ENCODE measurements at places on chromosomes 7 and 10.

DNA sequence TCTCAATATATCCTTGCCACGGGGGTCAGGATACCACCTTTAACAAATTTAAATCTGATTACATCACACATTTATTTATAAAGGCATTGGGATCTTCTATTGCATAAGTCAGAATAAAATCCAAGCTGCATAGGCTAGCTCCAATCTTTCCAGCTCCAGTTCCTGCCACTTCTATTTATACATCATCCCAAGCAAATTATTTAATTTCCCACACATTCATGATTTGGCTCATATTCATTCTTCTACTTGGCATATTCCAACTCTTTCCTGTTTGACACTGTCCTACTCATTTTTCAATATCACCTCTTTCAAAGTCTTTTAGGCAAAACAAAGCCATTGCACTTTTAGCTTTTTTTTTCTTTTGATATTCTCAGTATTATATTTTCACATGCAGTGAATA lies 579.0 kb upstream of the FZD8 start:
- no peak for DNase-seq

- DNase-seq = no peak
These were observed 46.5 kb upstream of the HGF start for GRCh38 chr7:81816312-81816711.

DNA sequence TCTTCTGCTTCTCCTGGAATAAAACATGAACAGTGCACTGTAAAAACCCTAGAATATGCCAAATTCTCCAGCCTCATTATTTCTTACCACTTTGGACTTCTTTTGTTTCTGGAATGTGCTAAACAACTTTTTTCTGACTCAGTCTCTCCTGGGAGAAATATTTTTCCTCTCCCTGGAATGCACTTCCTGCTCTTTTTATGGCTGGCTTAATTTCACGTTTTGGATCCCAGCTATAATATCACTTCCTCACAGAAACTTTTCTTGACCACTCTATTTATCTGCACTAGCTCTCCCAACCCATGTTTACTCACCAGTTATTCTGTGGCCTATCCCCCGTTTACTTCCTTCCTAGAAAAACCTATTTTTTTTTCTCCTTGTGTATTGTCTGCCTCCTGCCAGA lies 26.7 kb downstream of the ABCB5 start:
- no peak for DNase-seq

DNA sequence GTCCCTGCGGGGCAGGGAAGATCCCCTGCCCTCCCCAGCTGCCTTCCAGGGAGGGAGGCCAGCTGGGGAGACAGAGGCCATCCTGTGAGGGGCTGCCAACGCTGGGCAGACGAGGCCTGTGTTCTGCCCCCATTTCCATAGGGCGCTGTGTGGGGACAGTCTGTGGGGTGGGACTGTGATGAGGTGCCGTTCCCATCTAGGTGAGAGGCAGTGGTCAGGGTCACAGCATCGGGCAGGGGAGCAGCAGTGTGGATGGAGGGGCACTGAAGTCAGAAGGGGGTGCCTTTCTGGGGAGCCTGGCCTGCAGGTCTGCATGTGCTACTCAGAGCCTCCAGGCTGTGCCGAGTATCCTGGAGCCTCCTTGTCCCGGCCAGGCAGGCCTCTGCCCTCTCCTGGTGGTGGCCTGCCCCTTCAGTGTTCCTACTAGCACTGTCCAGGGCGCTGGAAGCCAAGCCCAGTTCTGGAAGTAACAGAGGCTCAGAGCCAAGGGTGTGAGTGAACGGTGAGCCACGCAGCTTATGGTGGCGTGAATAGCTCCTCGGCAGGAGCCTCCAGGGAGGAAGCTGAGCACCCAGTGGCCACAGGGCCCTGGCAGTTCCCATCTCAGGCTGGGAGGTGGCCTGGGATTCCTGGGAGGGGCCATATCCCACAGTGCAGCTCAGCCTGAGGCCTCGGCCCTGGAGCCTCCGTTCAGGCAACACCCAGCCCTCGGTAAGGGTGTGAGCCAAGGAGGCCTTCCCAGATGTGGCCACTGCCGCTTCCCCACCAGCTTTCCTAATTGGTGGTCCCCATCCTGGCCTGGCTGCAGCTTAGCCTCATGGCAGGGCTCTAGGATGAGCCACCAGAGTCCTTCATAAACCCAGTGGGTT lies 23.3 kb upstream of the CSGALNACT2 start:
- DNase-seq = no peak

- no peak for DNase-seq
These were observed 9.6 kb downstream of the EPC1 start for GRCh38 chr10:32337350-32337749.

DNA sequence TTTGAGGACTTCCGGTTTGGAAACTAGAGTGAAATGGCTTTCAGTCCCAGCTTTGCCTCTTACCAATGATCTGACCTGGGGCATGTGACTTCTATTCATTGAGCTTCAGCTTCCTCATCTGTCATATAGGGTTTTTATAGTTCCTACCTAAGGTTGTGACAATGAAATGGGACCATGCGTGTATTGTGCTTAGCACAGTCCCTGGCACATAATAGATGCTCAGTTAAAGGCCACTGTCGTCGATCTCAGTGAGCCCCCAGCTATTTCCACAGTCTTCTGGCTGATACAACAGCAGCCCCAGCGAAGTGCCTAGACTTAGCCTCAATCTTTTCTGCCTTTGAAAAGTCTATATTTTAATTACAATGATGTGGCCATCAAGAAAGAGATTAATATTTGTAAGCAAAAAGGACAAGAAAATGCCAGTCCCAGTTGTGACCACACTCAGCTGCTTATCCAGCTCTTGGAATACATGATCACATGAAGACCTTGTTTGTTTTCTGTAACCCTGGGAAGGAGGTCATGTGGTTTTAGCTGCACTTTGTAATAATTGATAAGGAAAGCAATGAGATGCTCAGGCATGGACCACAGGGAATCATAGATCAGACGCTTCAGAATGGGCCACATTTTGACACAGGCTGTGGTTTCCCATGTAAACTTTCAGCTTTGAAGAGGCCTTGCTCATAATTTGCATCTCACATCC lies 44.6 kb downstream of the VWA2 start:
- no peak for DNase-seq

- DNase-seq = no peak
These were observed at the start of gene KLF14 for GRCh38 chr7:130733931-130734814. KLF14 (minus strand) TSS chr7:130734207; CDS start chr7:130734033, 174 bp downstream.

- DNase-seq = no peak
These were observed 119.5 kb upstream of the ANKRD1 start for GRCh38 chr10:91040343-91040742.

Data from bone marrow (tissue), 2 donors.